Activated naive CD8-positive, alpha-beta T cell treated with anti-CD3 and anti-CD28 coated beads, Interleukin-2, amount 50 U/mL, for 24 hours (primary cell): ENCODE measurements at places on chromosomes 11 and 22.
A peak's percentile ranks its signal among the peaks of the same experiment; 100 is the strongest.

GRCh38 chr22:21680830-21681565, 15.2 kb downstream of the PPIL2 start:
- DNase-seq: no peak

GRCh38 chr22:22523494-22523893, 3.4 kb upstream of the ZNF280A start:
- DNase-seq: no peak

DNA sequence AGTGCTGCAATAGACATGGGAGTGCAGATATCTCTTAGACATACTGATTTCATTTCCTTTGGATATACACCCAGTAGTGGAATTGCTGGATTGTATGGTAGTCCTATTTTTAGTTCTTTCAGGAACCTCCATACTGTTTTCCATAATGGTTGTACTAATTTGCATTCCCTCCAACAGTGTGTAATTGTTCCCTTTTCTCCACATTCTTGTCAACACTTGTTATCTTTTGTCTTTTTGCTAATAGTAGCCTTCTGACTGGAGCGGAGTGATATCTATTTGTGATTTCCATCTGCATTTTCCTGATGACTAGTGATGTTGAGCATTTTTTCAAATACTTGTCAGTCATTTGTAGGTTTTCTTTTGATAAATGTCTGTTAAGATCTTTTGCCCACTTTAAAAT, 128.9 kb downstream of the CTNND1 start:
- no peak for DNase-seq

- DNase-seq: no peak
These were observed 13.2 kb downstream of the C11orf87 start for GRCh38 chr11:109435121-109435742.

- DNase-seq: peak; percentile 34
These were observed 612 bp downstream of the GTSE1 start for GRCh38 chr22:46297151-46297812.

GRCh38 chr11:75626889-75627529, 41.8 kb downstream of the MAP6 start:
- DNase-seq: no peak

DNA sequence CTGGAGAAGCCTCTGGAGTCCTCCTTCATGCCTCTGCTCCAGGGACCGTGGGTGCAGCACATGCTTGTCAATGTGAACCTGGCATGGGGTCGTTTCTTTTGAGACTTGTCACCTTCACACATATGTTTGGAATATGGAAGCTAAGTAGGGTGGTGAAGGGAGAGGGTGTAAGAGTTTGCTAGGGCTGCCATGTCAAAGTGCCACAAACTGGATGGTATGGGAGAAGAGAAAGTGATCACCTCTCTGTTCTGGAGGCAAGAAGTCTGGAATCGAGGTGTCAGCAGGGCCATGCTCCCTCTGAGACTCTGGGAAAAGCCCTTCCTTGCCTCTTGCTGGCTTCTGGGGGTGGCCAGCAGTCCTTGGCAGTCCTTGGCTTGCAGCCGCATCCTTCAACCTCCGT, 8.7 kb upstream of the TSPAN18 start:
- no peak for DNase-seq

DNA sequence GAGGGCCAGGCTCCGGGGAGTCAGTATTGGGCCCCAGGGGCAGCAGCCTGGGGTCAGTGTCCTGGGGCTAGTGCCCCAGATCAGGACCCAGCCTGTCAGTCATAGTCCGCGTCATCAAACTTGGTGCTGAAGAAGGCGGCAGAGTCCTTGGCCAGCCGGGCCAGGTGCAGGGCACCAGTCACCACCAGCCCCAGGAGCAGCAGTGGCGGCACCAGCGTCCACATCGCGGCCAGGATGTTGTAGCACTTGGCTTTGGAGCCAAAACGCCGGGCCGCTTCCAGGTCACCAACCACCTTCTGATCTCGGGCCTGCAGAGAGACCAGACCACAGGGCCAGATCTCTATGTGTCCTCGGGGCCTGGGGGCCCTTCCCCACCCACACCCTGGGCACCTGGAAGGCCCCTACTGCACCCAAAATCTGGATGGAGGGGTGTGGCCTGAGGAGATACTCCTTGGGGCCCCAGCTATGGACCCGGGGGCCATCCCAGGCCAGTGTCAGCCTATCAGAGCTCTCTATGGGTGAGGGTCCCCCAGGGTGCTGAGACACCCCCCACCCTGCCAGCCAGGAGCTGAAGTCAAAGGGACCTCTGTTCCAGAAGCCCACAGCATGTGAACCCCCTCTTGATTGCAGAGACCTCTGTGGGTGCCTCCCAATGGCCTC, 790 bp downstream of the IFITM5 start:
- no peak for DNase-seq

GRCh38 chr22:27220339-27220738, 563.0 kb downstream of the MIAT start:
- DNase-seq: no peak

DNA sequence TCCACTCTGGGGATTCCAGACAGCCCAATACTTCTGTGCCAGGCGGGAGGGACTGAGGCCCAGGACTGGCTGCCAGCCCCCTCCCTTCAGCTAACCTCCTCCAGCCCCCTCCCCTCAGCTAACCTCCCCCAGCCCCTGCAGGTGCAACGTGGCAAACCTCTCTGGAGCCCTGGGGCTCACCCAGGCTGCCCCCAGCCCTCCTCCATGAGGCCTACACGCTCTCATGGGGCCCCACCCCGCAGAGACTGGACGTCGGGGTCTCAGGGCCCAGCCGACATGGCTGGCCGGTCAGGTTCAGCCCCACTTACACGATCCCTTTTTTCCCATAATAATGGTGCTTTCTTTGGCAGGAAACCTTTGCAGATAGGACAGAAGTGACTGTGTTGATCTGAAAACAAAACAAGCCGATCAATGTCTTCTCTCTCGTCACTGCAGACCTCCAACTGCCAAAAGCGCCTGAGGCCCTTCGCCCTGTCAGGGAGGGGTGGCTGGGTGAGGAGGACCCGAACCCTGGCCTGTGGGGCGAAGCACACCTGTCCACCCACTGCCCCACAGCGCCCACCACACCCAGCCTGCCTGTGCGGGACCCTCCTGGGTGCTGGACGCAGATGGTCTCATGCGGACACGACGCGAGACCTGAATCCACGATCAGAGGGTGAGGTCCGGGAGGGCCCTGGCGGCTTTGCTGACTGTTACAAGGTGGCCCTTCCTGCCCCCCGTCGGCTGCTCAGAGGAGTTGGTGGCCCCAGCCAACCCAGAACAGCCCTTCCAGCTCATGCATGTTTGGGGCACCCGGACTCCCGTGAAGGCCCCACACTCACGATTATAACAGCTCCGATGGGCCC, 33.6 kb downstream of the TRMU start:
- DNase-seq: no peak

DNA sequence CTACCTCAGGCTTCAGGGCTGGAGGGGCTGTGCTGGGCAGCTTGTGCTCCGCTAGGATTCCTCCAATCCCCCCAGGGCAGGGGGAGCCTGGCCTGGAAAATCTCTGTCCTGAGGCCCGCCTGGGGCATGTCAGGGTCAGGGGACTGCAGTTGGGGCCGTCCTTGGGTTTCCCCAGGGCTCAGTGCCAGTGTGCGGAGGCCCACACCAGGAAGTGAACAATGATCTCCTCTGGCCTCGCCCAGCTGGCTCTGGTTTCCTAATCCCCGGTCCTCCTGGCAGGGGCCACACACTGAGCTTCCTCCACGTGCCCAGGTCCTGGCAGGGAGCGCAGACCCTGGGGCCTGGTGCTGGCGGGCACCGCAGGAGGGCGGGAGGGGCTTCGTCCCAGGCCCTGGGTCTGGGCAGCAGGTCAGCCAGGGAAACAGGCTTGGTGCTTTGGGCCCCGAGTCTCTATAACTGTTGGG, 1.4 kb upstream of the MUC2 start:
- no peak for DNase-seq

DNA sequence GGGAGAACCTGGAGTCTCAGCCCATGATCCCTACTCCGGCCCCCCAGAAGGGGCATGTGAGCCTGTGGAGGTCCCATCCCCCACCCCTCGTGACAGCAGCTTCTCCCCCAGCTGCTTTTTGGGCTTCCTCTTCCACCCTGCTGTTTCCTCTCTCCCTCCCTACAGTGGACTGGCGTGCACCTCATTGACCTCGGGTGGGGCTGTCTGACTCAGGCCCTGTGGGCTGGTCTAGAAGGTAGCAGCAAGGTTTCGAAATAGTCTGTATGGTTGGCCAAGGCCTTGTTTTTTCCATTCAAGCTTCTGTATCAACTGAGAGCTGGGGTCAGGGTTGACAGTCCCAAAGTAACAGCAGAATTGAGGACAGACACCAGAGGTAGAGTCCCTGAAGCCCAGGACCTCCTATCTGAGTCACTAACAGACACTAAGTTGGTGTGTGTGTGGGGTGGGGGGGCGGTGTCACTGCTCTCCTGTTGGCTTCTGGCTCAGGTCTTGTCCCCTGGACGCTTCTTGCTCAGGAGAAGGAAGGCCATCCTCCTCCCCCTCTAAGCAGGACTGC, 7.7 kb downstream of the SLC37A2 start:
- DNase-seq: peak; percentile 38

DNA sequence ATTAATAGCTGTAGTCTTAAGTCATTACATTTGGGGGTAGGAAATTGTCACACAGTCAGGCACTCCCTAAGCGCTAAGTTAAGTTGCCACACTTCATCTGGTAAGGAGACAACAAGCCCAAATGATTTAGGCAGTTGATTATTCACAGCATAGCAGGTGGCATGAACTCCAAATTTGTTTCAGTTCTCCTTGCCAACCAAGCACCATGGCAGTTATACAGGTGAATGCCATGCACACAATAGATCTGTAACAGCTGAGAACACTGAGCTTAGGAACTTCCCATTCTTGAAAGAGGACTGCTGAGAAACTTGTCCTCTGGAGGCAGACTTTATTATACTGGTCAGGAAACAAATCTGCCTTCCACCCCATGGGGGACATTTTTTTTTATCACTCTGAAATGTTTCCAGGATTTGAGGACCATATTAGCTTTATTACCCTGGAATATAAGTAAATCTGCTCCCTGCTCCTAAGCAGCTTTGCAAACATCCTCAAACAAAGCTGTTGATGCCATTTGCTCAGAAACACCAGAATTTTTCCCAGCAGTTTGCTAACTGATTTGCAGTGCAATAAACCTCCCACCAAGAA, 5.1 kb upstream of the INTS4 start:
- no peak for DNase-seq

DNA sequence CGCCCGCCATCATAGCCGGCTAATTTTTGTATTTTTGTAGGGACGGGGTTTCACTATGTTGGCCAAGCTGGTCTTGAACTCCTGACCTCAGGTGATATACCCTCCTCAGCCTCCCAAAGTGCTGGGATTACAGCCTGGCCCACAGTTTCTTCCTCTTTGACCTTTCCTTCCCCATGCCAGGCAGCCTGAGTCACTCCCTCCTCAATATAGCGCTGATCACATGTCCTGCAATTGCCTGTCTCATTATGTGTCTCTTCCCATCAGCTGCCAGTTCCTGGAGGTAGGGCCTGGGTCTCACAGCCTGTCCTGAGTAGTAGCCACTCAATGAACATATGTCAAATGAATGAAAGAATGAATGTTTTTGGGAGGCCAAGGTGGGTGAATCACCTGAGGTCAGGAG, 43.0 kb upstream of the CCDC134 start:
- no peak for DNase-seq

DNA sequence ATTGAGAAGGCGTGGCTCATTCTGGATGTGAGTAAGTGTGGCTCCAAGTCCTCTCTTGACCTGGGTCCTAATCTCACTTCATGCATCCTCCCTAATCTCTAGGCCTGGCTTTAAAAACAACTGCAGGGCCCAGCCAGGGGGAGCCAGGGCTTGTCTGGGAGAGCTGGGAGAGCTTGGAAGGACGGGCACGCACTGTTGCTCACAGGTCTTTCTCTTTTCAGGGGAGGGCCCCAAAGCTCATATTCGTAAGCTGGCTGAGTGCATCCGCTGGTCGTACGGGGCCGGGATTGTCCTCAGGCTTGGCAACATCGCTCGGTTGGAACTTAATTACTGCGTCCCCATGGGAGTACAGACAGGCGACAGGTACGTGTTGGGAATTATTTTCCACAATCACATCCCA, 34.1 kb upstream of the PARVB start:
- no peak for DNase-seq

DNA sequence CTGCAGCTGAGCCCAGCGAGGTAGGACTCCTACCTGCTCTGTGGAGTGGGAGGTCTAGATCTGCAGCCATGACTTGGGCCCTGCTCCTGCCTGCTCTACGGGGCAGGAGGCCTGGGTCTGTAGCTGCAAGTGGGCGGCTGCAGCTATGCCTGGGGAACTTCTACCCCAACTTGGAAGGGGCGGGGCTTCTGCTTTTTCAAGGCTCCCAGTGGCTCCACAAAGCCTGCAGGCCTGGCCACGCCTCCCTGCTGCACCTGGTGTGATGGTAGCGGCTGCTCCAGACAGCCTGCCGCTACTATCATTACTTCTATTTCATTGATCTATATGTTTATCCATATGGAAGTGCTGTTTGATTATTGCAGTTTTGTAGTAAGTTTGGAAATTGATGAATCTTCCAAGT, 121.2 kb downstream of the NELL1 start:
- no peak for DNase-seq

- DNase-seq: no peak
These were observed 11.5 kb upstream of the RRAS2 start for GRCh38 chr11:14370496-14370895.

DNA sequence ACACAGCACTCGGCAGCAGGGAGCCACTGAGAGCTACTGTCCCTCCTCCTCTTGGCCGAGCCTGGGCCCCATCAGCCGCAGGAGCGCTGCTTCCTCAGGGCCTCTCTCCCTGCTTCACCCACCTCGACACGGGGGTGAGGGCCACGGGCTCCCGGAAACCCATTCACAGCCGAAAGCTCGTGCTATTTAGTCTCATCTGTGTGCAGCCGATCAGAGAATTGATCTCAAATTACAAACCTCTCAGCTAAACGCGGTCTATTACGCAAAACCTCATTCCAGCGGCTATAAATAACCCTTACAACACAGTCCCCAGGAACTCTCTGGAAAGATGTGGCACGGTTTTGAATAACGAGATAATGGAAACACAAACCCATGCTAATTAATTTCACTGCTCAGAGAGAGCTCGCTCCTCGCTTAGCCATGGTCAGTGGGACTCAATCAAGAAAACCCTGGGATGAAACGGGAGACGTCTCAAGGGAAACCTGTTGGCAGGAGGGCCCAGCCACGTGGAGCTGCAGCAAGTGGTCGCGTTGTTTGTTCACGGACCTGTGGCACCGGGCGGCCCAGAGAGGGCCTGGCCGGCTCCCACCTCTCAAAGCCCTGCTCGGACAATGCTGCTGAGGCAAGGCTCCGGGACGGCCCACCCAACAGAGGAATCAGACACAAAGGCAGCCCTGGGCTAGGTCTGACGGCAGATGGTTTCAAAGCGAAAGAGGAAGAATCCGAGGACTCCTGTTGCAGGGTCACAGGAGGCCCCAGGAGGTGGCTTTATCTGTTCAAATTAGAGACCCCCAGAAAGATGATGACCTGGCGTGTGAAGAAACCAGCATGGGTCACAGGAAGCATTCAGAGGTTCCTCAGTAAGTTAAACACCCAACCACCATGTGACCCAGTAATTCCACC, 210.5 kb downstream of the CTTN start:
- no peak for DNase-seq

GRCh38 chr11:121104312-121104762, 3.3 kb downstream of the TECTA start:
- DNase-seq: no peak

GRCh38 chr11:78168539-78169477, 19.6 kb downstream of the KCTD21 start:
- DNase-seq: no peak

GRCh38 chr22:25360411-25360810, 141.0 kb downstream of the CRYBB2 start:
- DNase-seq: no peak

- DNase-seq: no peak
These were observed 265.7 kb upstream of the CTSC start for GRCh38 chr11:88603091-88603867.
